Renal cortex interstitium (tissue), 15 donors: ENCODE measurements at places on chromosomes 1 and 21.

- DNase-seq, result no peak
These were observed 59.5 kb downstream of the KCNN3 start for GRCh38 chr1:154810571-154810970.

DNA sequence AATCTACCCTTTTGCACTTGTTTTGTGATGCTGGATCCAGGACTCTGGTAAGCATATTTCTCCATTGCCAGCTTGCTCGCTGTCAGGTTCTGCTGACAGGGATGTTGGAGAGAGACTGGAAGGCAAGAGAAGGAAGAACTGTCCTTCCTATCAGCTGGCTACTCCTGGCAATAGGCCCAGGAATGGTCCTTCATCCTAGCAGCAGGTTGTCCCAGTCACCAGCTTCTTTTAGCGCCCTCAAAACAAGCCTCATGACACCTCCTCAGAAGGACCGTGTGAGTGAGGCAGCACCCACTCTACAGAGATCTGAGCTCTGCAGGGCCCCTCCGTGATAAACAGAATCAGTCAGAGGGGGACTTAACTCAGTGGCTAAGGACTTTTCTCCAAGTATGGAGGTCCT is 33.1 kb upstream of the SLAMF9 start:
- DNase-seq, result no peak

GRCh38 chr1:234699795-234700665 is 90.1 kb upstream of the IRF2BP2 start:
- no peak for DNase-seq

GRCh38 chr1:82778612-82779011 is 977.9 kb downstream of the ADGRL2 start:
- no peak for DNase-seq

DNA sequence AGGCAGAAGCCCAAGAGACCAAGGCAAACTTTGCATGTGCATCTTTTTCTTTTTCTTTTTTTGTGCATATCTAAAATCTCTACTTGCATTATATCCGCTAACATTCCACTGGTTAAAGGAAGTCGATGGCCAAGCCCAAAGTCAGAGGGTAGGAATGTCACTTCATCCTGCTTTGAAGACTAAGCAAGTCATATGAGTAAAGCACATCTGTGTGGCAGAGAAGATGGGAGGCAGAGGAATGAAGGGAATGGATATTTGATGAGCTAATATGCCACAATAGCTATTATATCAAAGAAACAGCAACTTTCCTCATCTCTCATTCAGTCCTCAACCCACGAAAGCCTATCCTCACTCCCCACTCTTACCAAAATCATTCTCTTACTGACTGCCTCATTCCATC is 59.3 kb downstream of the RNF220 start:
- no peak for DNase-seq

DNA sequence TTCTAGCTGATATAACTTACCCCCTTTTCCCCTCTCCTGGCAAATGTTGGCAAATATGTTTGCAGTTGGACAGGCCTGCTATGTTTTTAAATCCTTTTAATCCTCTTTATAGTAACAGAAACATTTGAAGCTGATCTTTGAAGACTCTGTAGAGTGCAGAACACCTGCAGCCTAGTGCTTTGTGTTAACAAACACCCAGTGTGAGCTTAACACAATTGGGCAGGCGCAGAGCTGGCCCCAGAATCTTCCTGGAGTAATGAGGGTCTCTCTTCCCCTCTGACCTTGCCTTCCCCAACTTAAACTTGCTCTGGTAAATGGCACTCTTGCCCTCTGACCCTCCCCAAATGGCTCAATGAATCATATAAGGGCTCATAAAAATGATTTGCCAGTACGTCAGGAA is 247.9 kb upstream of the LYPLAL1 start:
- no peak for DNase-seq

DNA sequence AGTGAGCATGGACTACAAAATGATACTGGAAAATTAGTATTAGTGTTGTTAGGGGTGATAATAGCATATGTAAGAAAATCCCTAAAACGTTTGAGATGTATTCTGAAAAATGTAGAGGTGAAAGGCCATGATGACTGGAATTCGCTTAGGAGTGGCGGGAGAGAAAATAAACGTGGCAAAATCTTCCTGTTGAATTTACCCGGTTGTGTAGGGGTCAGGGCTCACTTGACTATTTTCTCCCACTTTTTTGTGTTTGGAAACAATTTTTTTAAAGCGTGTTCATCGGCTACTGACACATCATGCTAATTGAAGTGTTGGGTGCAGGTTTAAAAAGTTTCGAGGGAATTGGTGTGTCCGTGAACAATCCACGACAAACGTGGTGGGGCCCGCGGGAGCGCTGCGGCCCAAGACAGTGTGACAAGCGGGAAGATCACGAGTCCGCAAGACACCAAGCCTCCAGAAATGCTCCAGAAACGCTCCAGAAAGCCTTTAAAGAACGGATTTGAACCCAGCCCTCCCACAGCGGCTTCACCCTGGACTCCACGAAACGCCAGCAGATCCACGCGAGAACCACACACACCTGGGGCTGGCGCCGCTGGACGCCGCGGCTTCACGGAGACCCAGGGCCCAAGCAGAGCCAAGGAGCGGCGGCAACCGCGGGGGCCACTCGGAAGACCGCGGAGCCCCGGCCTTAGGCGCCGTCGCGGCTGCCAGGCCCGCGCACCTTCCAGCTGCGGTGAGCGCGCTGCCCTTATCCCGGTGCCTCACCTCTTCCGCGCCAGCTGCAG is 573 bp downstream of the PSMG1 start:
- DNase-seq, result peak; percentile 20
